ENCODE measurements at places on chromosomes 12 and 14. TPM values are rescaled to one million over a fixed set of nuclear protein-coding genes. Genes with fewer than 3 reads are reported as not detected.

- no peak for DNase-seq
- H3K36me3 ChIP-seq, result no peaks in the 10 kb centered on the region
- H3K27ac ChIP-seq, result no peak overlapping the region
- H3K4me3 ChIP-seq, result no peak overlapping the region
Observed at GRCh38 chr12:78034025-78034424, 203.3 kb downstream of the NAV3 start.

Gene TEAD4
- total RNA-seq, result 3.7 TPM

Gene FSCB
- not detected for total RNA-seq

Gene BICDL1
- total RNA-seq, result 133 TPM

GRCh38 chr12:54299515-54300224 lies 1.1 kb downstream of the NFE2 start:
- H3K27me3 ChIP-seq, result peaks cover 47% of the 10 kb centered on the region
- H3K36me3 ChIP-seq, result no peaks in the 10 kb centered on the region
- no peak overlapping the region for H3K27ac ChIP-seq
- H3K4me3 ChIP-seq, result no peak overlapping the region

Gene TMTC2
- total RNA-seq, result 3.1 TPM

Gene TMEM179
- total RNA-seq, result 0.21 TPM

GRCh38 chr12:28603239-28603638 lies 413.0 kb downstream of the CCDC91 start:
- DNase-seq, result no peak
- H3K36me3 ChIP-seq, result peaks cover 3% of the 10 kb centered on the region
- H3K4me3 ChIP-seq, result no peak overlapping the region
- no peak overlapping the region for H3K27ac ChIP-seq

Gene AMDHD1
- total RNA-seq, result 0.52 TPM

DNA sequence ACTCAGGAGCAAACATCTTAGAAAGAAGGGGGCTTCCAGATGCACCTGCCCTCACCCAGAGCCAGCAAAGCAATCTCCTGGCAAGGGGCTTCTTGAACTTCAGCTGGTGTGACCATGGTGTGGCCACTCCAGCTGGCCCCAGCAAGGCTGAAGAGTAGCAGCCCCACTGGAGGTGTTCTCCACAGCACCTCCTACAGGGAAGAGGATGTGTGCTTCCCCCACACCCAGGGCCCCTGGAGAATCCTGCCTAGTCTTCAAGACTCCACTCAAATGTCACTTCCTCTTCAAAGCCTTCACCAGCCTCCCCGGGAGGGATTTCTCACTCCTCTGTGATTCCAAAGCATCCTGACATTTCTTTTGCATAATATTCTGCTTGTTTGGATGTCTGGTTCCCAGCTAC lies 8.5 kb downstream of the RAB15 start:
- no peak for DNase-seq
- H3K27me3 ChIP-seq, result no peaks in the 10 kb centered on the region
- H3K27ac ChIP-seq, result no peak overlapping the region

Gene RTN1
- not detected for total RNA-seq

Gene BDKRB2
- total RNA-seq, result 0.10 TPM

Gene SLC5A8
- not detected for total RNA-seq

- H3K27me3 ChIP-seq, result no peaks in the 10 kb centered on the region
- H3K4me1 ChIP-seq, result peaks cover 21% of the 10 kb centered on the region
- H3K36me3 ChIP-seq, result no peaks in the 10 kb centered on the region
- no peak for DNase-seq
- no peak overlapping the region for H3K27ac ChIP-seq
Observed at GRCh38 chr12:54374562-54375258, 9.8 kb downstream of the ZNF385A start.

Gene OTOGL
- total RNA-seq, result not detected

DNA sequence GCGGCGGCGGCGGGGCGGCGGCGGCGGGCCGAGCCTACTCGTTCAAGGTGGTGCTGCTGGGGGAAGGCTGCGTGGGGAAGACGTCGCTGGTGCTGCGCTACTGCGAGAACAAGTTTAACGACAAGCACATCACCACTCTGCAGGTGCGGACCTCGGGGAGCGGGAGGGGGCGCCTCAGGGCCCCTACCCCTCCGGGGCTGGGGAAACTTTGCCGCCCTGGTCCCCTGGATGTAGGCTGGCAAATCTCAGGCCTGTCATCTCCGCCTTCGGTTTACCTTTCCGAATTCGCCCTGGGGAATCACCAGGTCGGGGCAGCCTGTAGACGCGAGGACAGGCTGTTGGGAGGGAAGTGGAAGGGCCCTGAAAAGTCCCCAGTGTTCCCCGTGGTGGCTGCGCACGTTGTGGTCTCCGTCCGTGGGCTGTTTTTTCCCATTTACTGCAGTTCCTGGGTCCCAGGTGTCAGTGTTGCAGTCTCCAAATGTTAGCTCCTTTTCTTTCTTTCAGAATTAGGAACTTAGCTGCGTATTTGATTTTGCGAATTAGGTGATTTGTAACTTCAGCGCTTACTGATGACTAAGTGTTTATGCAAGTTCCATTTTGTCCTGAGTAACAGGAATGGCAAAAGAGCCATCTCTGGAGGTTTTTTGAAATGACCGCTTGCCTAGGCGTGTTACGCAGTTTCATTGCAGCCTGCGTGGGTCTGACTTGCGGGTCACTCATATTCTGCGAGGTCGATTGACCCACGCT lies 656 bp downstream of the RAB21 start:
- peak; percentile 86 for DNase-seq
- H3K36me3 ChIP-seq, result peaks cover 42% of the 10 kb centered on the region
- peaks cover 41% of the 10 kb centered on the region for H3K4me1 ChIP-seq
- H3K27ac ChIP-seq, result peak overlapping the region; percentile 96
- H3K27me3 ChIP-seq, result peaks cover 3% of the 10 kb centered on the region
- peak overlapping the region; percentile 89 for H3K4me3 ChIP-seq

DNA sequence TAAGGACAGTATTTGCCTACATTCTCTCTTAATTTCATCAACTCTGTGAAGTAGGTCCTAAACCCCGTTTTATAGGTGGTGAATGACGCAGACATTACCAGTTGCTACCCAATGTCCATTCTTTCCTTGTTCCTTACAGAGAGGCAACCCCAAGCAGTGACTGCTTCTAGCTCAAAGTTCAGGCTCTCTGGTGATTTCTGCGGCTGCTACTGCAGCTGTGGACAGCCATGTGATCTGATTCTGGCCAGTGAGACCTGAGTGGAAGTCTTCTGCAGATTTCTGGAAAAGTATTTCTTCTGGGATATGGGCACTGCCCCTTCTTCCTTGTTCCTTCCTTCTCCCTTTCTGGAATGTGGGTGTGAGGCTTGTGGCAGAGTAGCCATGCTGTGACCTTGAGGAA lies 82.9 kb downstream of the ARF6 start:
- peaks cover 87% of the 10 kb centered on the region for H3K4me1 ChIP-seq
- no peaks in the 10 kb centered on the region for H3K27me3 ChIP-seq
- H3K36me3 ChIP-seq, result no peaks in the 10 kb centered on the region
- no peak overlapping the region for H3K27ac ChIP-seq
- no peak for DNase-seq

Gene MYF6
- total RNA-seq, result not detected

Gene TULP3
- 4.4 TPM for total RNA-seq

- no peak overlapping the region for H3K4me3 ChIP-seq
- no peaks in the 10 kb centered on the region for H3K27me3 ChIP-seq
- peaks cover 60% of the 10 kb centered on the region for H3K36me3 ChIP-seq
Observed at GRCh38 chr12:19482551-19483109, 43.3 kb downstream of the AEBP2 start.

DNA sequence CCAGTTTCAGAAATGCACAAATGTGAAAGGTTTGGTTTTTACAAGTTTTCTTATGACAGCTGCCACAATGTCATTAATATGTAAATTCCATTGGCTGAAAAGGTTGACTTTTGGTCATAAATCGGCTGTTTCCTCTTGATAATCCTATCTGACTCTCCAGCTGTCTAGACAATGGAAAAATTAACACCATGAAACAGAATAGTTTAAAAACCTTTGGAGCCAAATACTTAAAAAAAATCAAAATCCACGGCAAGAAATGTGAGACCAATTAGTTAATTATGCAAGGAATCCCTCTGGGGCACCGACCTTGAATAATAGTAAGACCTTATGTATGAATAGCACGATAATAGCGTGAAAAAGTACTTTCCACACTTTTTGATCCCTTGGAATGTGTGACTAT lies 138.0 kb downstream of the ZNF664 start:
- no peak overlapping the region for H3K4me3 ChIP-seq
- no peak for DNase-seq
- no peaks in the 10 kb centered on the region for H3K27me3 ChIP-seq
- H3K36me3 ChIP-seq, result no peaks in the 10 kb centered on the region
- H3K27ac ChIP-seq, result no peak overlapping the region

GRCh38 chr12:25254271-25254880 lies 3.6 kb upstream of the KRAS start:
- H3K4me1 ChIP-seq, result peaks cover 25% of the 10 kb centered on the region
- H3K27ac ChIP-seq, result no peak overlapping the region
- no peaks in the 10 kb centered on the region for H3K36me3 ChIP-seq

- peaks cover 35% of the 10 kb centered on the region for H3K4me1 ChIP-seq
- no peak overlapping the region for H3K27ac ChIP-seq
- DNase-seq, result peak; percentile 63
- H3K27me3 ChIP-seq, result no peaks in the 10 kb centered on the region
- peaks cover 7% of the 10 kb centered on the region for H3K36me3 ChIP-seq
- no peak overlapping the region for H3K4me3 ChIP-seq
Observed at GRCh38 chr12:109596418-109597244, 23.0 kb downstream of the MVK start.

DNA sequence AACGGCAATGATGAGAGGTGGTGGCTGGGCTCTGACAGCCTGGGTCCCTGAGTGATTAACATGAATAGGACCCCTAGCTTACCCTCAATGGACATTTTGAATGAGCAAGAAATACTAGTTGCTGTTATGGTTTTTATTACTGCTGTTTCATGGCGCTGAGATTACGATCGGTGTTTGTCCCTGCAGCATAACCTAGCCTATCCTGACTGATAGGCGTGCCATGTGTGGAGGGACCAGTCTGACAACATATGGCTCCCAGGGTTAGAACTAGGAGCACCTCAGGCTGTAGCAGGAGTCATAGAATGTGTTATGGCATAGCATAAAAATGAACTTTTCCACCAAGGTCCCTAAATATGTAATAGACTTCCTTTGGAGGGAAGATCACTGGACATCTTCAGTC lies 137.5 kb upstream of the HIF1A start:
- H3K27ac ChIP-seq, result no peak overlapping the region
- H3K4me1 ChIP-seq, result peaks cover 61% of the 10 kb centered on the region
- peaks cover 9% of the 10 kb centered on the region for H3K36me3 ChIP-seq
- H3K27me3 ChIP-seq, result no peaks in the 10 kb centered on the region
- H3K4me3 ChIP-seq, result no peak overlapping the region
- no peak for DNase-seq

- H3K27ac ChIP-seq, result no peak overlapping the region
Observed at GRCh38 chr14:44649061-44649460, 142.0 kb upstream of the FSCB start.

Gene TMEM233
- total RNA-seq, result not detected

Gene TNFRSF1A
- total RNA-seq, result 38.1 TPM

- H3K4me3 ChIP-seq, result no peak overlapping the region
- H3K27ac ChIP-seq, result peak overlapping the region; percentile 7
- no peak for DNase-seq
- H3K36me3 ChIP-seq, result peaks cover 32% of the 10 kb centered on the region
- peaks cover 51% of the 10 kb centered on the region for H3K4me1 ChIP-seq
Observed at GRCh38 chr12:57483466-57483865, 3.8 kb upstream of the ARHGAP9 start.

DNA sequence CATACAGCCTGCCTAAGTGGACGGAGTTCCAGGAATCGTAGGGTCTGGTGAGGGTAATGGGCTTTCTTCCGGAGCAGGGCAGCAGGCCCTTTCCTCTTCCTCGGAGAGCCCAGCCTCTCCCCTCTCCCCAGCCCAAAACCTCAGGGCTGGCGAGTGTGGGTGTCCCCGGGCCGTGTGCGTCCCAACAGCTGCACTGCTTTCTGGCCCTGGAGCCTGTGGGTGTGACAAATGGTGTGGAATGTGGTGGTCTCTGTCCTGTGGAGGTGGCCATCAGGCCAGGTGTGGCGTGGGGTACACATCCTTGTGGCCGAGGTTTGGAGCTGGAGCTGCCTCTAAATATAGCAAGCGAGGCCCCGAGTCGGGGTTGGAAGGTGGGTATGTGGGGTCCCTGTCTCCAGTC lies 8.5 kb downstream of the ORAI1 start:
- DNase-seq, result no peak
- peak overlapping the region; percentile 62 for H3K27ac ChIP-seq
- no peaks in the 10 kb centered on the region for H3K27me3 ChIP-seq
- H3K4me1 ChIP-seq, result peaks cover 72% of the 10 kb centered on the region

Gene COCH
- 1.3 TPM for total RNA-seq

Gene IGF1
- not detected for total RNA-seq

Gene ZNF268
- 8.4 TPM for total RNA-seq

GRCh38 chr12:78120866-78121560 lies 290.3 kb downstream of the NAV3 start:
- H3K27me3 ChIP-seq, result no peaks in the 10 kb centered on the region
- H3K27ac ChIP-seq, result no peak overlapping the region
- no peak overlapping the region for H3K4me3 ChIP-seq
- H3K4me1 ChIP-seq, result no peaks in the 10 kb centered on the region
- DNase-seq, result no peak

DNA sequence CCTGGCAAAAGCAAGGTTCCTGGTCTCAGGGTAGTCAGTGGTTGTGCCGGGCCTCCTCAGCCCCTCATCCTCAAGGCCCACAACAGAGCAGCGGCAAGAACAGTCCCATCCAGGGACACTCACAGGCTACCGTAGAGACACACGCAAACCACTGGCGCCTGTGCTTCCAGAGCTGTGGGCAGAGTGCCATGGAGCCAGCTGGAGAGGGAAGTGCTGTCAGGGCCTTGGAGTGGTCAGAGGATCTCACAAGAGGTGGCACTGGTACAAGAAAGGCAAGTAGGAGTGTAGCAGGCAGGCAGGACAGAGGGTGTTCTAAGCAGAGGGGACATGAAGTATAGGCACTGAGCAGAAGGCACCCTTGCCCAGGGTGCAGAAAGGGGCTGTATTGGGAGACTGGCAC lies 34.6 kb downstream of the ANKRD9 start:
- no peak overlapping the region for H3K27ac ChIP-seq
- peaks cover 11% of the 10 kb centered on the region for H3K4me1 ChIP-seq
- H3K36me3 ChIP-seq, result no peaks in the 10 kb centered on the region
- no peaks in the 10 kb centered on the region for H3K27me3 ChIP-seq
- H3K4me3 ChIP-seq, result no peak overlapping the region

DNA sequence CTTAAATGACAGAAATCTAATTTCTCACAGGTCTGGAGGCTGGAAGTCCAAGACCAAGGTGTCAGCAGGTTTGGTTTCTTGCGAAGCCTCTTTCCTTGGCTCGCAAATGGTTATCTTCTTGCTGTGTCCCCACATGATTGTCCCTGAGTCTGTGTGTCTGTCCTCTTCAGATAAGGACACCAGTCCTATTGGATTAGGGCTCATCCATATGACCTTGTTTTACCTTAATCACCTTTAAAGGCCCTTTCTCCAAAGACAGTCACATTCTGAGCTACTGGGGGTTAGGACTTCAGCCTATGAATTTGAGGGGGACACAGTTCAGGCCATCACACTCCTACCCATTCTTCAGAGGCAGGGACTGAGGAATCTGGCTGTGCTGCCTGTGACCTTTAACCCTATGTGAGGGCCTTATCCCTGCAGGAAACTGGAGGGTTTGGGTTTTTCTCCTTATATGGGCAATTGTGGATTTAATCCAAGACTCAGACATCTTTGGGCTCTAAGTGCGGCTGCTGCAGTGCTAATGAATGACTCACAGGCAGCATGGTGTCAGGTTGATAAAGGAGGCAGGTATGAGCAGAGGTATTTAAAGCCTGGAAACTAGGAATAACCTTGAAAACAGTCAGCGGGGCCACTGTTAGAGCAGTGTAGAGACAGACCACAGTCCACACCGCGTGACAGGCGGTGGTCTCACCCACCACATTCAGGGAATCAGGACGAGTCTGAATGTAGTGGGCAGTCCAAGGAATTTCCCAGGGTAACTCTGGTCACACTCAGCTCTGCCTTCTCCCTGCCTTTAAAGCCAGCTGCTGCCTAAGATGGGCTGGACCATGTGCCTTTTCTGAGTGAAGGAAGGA lies 10.2 kb downstream of the TPCN1 start:
- peak overlapping the region; percentile 96 for H3K27ac ChIP-seq
- H3K4me3 ChIP-seq, result no peak overlapping the region
- peaks cover 56% of the 10 kb centered on the region for H3K36me3 ChIP-seq
- H3K4me1 ChIP-seq, result peaks cover 68% of the 10 kb centered on the region
- H3K27me3 ChIP-seq, result no peaks in the 10 kb centered on the region
